Smooth muscle cell of bladder (primary cell): ENCODE measurements at places on chromosomes 11 and 22. TPM values are rescaled to one million over a fixed set of nuclear protein-coding genes. Genes with fewer than 3 reads are reported as not detected.

The CARD16 gene
- 25.2 and 38.7 TPM in 2 replicates for total RNA-seq

The SYT7 gene
- 0.74 and 1.4 TPM in 2 replicates for total RNA-seq

The TRIM6 gene
- 3.0 and 4.6 TPM in 2 replicates for total RNA-seq

The MICAL3 gene
- total RNA-seq, result 11.0 and 15.5 TPM in 2 replicates

The RASSF7 gene
- total RNA-seq, result 2.5 and 2.7 TPM in 2 replicates

The APOBEC3H gene
- total RNA-seq, result 0.18 and 0.28 TPM in 2 replicates

The ACR gene
- not detected in 2 replicates for total RNA-seq

The MUC2 gene
- not detected in 2 replicates for total RNA-seq

The ADAMTS15 gene
- total RNA-seq, result 3.4 and 4.8 TPM in 2 replicates

The OR2AG1 gene
- not detected in 2 replicates for total RNA-seq

The OR51B2 gene
- 0.18 TPM in 1 of 2 replicates, not detected in the other for total RNA-seq

The APOBEC3B gene
- 0.37 and 0.43 TPM in 2 replicates for total RNA-seq

The NRXN2 gene
- total RNA-seq, result 0.57 and 0.74 TPM in 2 replicates

The PIWIL4 gene
- total RNA-seq, result 1.1 and 1.6 TPM in 2 replicates

The MMP7 gene
- not detected in 2 replicates for total RNA-seq

The TPBGL gene
- under 0.01 TPM in 1 of 2 replicates, not detected in the other for total RNA-seq

The PHLDA2 gene
- total RNA-seq, result 1.6 and 2.4 TPM in 2 replicates

The GUCY1A2 gene
- 0.14 and 0.28 TPM in 2 replicates for total RNA-seq

The ARHGEF17 gene
- total RNA-seq, result 14.5 and 25.1 TPM in 2 replicates

The OR8D4 gene
- total RNA-seq, result not detected in 2 replicates

The LYVE1 gene
- total RNA-seq, result under 0.01 and 0.09 TPM in 2 replicates

The MMP3 gene
- total RNA-seq, result 7.5 and 118 TPM in 2 replicates

The FERMT3 gene
- 1.4 and 2.0 TPM in 2 replicates for total RNA-seq

The CYB5R3 gene
- 37.5 and 45.6 TPM in 2 replicates for total RNA-seq

The OR52E2 gene
- total RNA-seq, result not detected in 2 replicates

The FXYD2 gene
- not detected in 2 replicates for total RNA-seq

The OSBPL5 gene
- total RNA-seq, result 33.0 and 45.0 TPM in 2 replicates

The OR56A4 gene
- not detected in 2 replicates for total RNA-seq

The APOA5 gene
- total RNA-seq, result not detected in 2 replicates

The APOBEC3A gene
- total RNA-seq, result not detected in 2 replicates

The JAM3 gene
- 122 and 128 TPM in 2 replicates for total RNA-seq

The KCNQ1 gene
- not detected in 2 replicates for total RNA-seq

The KCNJ5 gene
- under 0.01 TPM in 2 replicates for total RNA-seq

The OR51A4 gene
- not detected in 2 replicates for total RNA-seq

The GLYATL2 gene
- total RNA-seq, result 0.65 and 0.71 TPM in 2 replicates

The INTS4 gene
- total RNA-seq, result 24.8 and 25.0 TPM in 2 replicates

The SCARF2 gene
- total RNA-seq, result 18.8 and 28.3 TPM in 2 replicates

The FOLR1 gene
- not detected in 2 replicates for total RNA-seq

The SCGB2A2 gene
- not detected in 2 replicates for total RNA-seq

The KREMEN1 gene
- 12.6 and 15.4 TPM in 2 replicates for total RNA-seq

The LRRC32 gene
- 15.9 and 66.8 TPM in 2 replicates for total RNA-seq

The PRR5L gene
- 1.3 and 6.3 TPM in 2 replicates for total RNA-seq

The ACRV1 gene
- not detected in 2 replicates for total RNA-seq

The TCN2 gene
- total RNA-seq, result 2.0 and 2.4 TPM in 2 replicates

The STK33 gene
- 0.37 and 0.57 TPM in 2 replicates for total RNA-seq

The CRYBB2 gene
- not detected in 2 replicates for total RNA-seq

The C11orf97 gene
- total RNA-seq, result not detected in 2 replicates

The P2RY2 gene
- total RNA-seq, result not detected in 2 replicates

The KCTD14 gene
- 0.09 and 0.28 TPM in 2 replicates for total RNA-seq

The FRMD8 gene
- 15.8 and 27.3 TPM in 2 replicates for total RNA-seq

The RRM1 gene
- 40.1 and 52.6 TPM in 2 replicates for total RNA-seq

The CHADL gene
- 0.71 and 1.8 TPM in 2 replicates for total RNA-seq

The SLC6A5 gene
- total RNA-seq, result under 0.01 TPM in 1 of 2 replicates, not detected in the other

The MRGPRG gene
- total RNA-seq, result not detected in 2 replicates

The MYOD1 gene
- not detected in 2 replicates for total RNA-seq

The WT1 gene
- under 0.01 and 1.1 TPM in 2 replicates for total RNA-seq

The FOSL1 gene
- total RNA-seq, result 2.6 and 4.4 TPM in 2 replicates

The APOL4 gene
- total RNA-seq, result 0.65 and 2.3 TPM in 2 replicates
